Nucleus accumbens (tissue), 56 donors: ENCODE measurements at places on chromosomes 3 and 15.

DNA sequence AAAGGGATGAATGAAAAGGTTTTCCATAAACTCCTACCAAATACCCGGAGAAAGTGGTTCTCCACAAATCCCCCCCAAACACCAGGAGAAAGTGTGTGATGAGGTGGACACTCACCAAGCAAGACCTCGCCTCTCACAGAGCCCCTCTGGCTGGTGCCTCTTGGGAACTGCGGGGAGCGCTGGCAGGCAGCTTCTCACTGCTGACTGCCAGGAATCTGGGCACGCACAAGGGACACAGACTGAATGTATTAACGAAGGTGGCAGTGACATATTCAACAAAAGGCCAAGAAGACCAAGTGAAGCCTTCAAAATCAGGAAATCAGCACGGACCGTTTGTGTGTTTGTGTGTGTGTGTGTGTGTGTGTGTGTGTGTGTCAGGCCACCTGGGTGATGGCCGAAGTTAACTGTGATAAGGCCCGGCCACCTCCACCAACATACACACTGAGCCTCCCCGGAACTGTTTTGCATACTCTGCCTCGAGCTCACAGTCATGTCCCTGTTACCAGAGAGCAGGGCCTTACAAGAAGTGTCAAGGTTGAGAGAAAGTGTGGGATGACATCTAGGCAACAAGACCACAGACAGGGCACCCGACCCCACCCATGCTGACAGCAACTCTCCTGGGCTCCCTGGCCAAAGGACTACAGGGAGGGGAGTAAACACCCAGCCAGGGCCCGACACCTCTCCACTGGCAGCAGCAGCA lies 18.0 kb downstream of the ATP10A start:
- no peak for DNase-seq

GRCh38 chr3:158420654-158421396 lies 150.2 kb upstream of the MLF1 start:
- no peak for DNase-seq

DNA sequence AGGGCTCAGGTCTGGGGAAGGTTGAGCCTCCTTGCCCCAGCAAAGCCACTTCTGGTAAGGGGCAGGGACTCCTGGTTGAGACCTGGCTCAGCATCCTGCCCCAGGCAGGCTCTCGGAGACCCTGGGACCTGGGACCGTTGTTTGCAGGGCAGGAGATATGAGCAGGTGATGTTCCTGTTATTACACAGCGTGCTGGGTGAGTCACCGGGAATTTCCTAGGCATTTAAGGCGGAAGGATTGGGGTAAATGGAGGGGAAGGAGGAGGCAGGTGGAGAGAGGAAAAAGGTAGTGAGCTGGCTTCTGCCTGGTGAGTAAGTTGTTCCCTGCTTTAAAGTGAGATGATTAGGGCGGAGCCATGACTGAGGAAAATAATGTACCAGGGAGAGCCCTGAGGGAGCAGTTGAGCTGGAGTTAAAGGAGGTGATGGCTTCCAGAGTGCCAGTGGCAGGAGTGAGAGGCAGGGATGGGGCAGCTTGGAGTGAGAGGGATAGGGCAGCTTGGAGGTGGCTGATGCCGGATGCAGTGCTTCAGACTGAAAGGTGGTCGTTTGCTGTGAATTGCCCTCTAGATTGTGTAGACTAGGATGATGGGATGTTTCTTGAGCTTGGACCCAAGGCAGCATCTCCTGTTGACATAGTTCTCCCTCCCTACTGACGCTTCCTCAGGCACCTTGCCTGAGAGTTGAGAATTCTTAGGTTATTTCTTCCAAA lies 79.4 kb downstream of the AAGAB start:
- no peak for DNase-seq

- DNase-seq, result no peak
Measured at GRCh38 chr3:67090474-67090873, 92.4 kb downstream of the KBTBD8 start.

DNA sequence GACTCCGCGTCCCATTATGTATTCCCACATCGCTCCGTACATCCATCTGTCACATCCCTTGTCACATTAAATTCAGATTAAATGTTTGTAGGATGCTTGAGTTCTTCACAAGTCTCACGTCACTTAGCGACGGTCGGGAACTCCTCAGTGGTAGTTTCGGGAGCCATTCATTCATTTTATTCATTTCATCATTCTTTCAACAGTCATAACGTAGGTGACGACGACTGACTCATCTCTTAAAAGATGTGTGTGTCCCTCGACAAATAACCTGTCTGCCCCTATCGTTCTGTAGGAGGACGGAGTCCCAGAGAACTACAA lies 272 bp upstream of the SRPRB start:
- no peak for DNase-seq
